ENCODE measurements at places on chromosomes 7 and 10. TPM values are rescaled to one million over a fixed set of nuclear protein-coding genes. Genes with fewer than 3 reads are reported as not detected.
A peak's percentile ranks its signal among the peaks of the same experiment; 100 is the strongest.

- no peak overlapping the region for H3K27ac ChIP-seq
- no peak overlapping the region for H3K4me3 ChIP-seq
- H3K4me1 ChIP-seq, result no peaks in the 10 kb centered on the region
- no peaks in the 10 kb centered on the region for H3K36me3 ChIP-seq
- no peak for DNase-seq
Observed at GRCh38 chr7:158000160-158000559, 587.5 kb downstream of the PTPRN2 start.

DNA sequence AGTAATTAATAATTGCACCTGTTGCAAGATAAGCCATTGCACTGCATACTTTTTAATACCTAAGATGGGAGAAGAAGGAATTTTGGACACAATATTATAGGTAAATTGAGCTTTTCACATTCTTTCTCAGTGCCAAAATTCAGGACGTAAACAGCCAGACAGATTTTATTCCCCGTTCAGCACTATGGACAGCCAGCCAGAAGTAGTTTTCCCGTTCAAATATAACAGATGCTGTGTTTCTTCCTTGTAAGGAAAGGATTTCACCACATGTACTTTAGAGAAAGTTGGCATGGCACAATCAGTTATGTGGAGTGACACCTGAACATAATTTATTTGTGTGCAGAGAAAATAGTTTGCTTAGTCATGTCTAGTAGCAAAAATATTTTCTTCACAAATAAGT is 34.8 kb downstream of the SEMA3E start:
- H3K36me3 ChIP-seq, result no peaks in the 10 kb centered on the region
- no peak overlapping the region for H3K27ac ChIP-seq
- no peaks in the 10 kb centered on the region for H3K4me1 ChIP-seq

The ANKRD61 gene
- total RNA-seq, result not detected

The SFTPA1 gene
- total RNA-seq, result not detected

The FOXI2 gene
- not detected for total RNA-seq

The HILPDA gene
- 3.7 TPM for total RNA-seq

DNA sequence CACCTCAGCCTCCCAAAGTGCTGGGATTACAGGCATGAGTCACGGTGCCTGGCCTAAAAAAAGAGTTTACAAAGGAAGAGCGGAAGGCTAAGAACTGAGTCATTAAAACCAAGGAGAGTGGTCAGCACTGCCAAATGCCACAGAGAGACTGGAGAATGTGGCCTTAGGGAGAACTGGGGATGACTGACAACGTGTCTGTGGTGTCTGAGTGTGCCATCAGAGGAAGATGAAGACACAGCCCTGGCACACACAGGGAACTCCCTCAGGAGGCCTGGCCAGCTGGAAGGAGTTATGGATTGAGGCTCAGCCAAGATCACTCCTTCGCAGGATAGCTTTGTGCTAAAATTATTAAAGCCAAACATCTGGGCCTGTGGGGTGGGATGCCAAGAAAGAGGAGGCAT is 3.9 kb upstream of the INA start:
- H3K36me3 ChIP-seq, result no peaks in the 10 kb centered on the region
- peaks cover 27% of the 10 kb centered on the region for H3K27me3 ChIP-seq
- no peak overlapping the region for H3K4me3 ChIP-seq
- no peak overlapping the region for H3K27ac ChIP-seq

- H3K27me3 ChIP-seq, result no peaks in the 10 kb centered on the region
- peak overlapping the region; percentile 92 for H3K27ac ChIP-seq
- no peak overlapping the region for H3K4me3 ChIP-seq
- H3K36me3 ChIP-seq, result peaks cover 19% of the 10 kb centered on the region
- DNase-seq, result peak; percentile 68
Observed at GRCh38 chr7:74514131-74514591, 60.5 kb downstream of the GTF2IRD1 start.

DNA sequence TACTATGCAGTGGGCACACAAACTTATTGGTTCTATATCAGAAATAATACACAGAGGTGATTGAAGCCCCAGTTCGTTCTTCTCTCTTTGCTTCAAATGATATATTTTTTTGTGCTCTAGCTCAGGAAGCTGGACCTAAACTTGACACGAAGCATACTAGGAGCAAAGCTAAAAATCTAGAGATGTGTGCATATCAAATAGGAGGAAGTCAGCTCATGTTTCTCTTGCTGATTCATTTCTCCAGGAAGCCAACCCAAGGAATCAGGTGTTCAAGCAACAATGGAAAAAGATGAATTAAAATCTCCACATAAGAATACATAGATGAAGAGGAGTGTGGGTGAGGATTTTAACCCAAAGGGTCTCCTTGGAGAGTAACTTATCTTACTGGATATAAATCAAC is 432.5 kb downstream of the KCNMA1 start:
- no peak for DNase-seq
- peaks cover 15% of the 10 kb centered on the region for H3K4me1 ChIP-seq
- no peaks in the 10 kb centered on the region for H3K36me3 ChIP-seq
- H3K27me3 ChIP-seq, result no peaks in the 10 kb centered on the region

GRCh38 chr7:17153536-17153935 is 144.9 kb upstream of the AHR start:
- no peak for DNase-seq
- H3K4me3 ChIP-seq, result no peak overlapping the region
- no peaks in the 10 kb centered on the region for H3K27me3 ChIP-seq
- no peaks in the 10 kb centered on the region for H3K36me3 ChIP-seq

DNA sequence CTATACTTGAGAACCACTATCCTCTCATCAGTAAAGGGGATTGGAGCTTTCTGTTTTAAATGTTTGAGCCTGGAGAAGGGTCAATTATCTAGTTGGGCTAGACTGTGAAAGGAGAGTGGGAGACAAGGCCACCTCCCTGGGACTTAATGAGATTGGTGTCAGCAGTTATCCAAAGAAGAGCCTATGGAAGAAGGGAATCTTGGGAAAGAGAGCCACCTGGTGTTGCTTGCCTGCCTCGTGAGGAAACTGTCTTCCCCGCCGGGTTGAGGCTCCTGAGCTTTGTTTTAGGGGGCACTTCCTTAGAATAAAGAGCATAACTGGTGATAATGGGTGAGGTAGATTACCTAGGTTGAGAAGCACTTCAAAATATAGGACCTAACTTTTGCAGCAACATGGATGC is 32.0 kb upstream of the ABCB4 start:
- no peak overlapping the region for H3K4me3 ChIP-seq
- no peak overlapping the region for H3K27ac ChIP-seq

The GPR146 gene
- total RNA-seq, result 23.3 TPM

The TFEC gene
- 0.17 TPM for total RNA-seq

DNA sequence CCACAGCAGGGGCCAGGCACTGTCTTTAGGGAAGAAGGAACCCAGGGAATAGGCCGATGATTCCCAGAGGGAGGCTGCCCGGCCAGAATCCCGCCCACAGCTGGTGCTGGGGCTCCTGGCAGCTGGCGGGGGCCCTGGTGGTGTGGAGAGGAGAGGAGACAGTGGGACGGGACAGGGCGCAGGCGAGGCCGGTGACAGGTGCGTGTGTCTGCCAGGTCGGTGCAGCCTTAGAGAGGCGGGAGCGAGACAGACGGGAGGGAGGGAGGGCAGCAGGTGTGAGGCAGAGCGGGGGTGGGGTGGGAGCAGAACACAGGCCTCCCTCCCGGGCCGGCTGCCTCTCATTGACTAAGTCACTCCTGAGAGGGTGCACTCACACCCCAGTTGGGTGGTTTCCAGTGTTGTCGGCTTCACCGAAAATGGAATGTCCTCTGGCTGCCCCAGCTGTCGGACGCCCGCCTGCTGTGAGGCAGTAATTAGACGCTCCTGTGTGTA is 55.2 kb downstream of the ELFN1 start:
- DNase-seq, result peak; percentile 85
- H3K36me3 ChIP-seq, result no peaks in the 10 kb centered on the region
- peak overlapping the region; percentile 75 for H3K27ac ChIP-seq
- peaks cover 11% of the 10 kb centered on the region for H3K4me1 ChIP-seq
- no peaks in the 10 kb centered on the region for H3K27me3 ChIP-seq
- no peak overlapping the region for H3K4me3 ChIP-seq

DNA sequence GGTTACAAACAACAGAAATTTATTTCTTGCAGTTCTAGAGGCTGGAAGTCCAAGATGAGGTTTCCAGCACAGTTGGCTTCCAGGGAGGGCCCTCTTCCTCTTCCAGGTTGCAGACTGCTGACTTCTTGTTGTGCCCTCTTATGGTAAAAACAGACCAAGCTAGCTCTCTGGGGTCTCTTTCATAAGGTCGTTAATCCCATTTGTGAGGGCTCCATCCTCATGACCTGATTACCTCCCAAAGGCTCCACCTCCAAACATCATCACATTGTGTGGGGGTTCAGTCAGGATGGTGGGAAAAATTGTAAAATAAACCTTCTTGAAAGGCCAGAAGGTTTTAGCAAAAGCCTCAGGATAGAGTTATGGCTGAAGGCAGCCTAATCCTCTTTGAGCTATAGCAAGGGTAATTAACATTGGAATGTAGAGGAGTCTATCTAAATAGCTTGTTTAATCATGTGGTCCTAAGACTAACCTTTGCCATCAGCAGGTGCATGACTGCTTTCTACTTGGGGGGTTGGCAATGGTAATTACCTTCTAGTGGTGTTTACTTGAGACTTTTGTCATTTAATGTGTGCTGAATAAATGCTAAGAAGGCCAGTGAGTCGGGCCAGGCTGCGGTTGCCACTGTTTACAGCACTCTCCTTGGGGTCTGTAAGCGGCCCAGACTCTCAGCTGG is 80.8 kb downstream of the PPP1R17 start:
- H3K4me3 ChIP-seq, result no peak overlapping the region
- no peaks in the 10 kb centered on the region for H3K36me3 ChIP-seq
- H3K27me3 ChIP-seq, result no peaks in the 10 kb centered on the region
- no peak overlapping the region for H3K27ac ChIP-seq

- no peak overlapping the region for H3K27ac ChIP-seq
- no peaks in the 10 kb centered on the region for H3K36me3 ChIP-seq
- no peak overlapping the region for H3K4me3 ChIP-seq
Observed at GRCh38 chr10:90051053-90051452, 349.7 kb downstream of the KIF20B start.

The STEAP1B gene
- 0.87 TPM for total RNA-seq

Measured in gastrocnemius medialis (tissue), 4 donors.